GM12864 (cell line): ENCODE measurements at places on chromosomes 7 and 10.
A peak's percentile ranks its signal among the peaks of the same experiment; 100 is the strongest.

DNA sequence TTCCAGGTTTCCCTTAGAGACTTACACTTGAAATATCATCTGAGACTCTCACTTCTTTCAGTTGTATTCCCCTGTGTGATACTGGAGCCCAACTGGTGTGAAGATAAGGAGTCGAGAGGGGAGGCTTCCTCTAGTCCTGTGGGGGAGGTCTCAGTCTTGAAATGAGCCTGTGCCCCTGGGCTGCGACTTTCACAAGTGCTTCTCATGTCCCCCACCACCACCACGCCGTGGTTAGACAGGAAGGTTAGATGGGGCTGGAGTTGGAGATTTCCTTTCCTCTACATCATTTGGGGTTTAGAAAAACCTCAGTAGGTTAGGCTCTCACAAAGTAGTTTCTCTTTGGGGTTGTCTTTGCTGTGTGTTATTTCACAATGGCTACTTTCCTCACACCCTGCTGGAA, 25.6 kb upstream of the MKX start:
- no peak for DNase-seq

- no peak for DNase-seq
These were observed 223.2 kb downstream of the SH2D4B start for GRCh38 chr10:80760914-80761371.

- no peak for DNase-seq
These were observed 276.9 kb upstream of the IGFBP3 start for GRCh38 chr7:46197785-46198540.

- DNase-seq = no peak
These were observed 31.7 kb downstream of the MAGI2 start for GRCh38 chr7:79421751-79422150.

DNA sequence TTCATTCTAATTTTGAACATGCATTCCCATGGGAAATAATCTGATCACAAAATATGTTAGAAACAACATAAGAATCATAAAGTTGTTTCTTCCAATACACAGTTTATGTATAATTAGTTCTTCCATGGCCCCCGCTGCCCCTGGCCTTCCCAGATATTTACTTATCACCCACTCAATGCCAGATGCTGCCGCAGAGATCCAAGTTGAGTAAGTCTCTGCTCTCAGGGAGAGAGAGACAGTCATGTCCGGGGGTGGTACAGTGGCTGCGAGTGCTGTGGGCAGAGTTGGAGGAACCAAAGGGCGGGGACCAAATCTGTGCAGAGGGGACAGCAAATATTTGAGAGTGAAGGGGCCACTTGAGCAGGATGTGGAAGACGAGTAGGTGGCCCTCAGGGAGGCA, 37.1 kb downstream of the COL26A1 start:
- DNase-seq = no peak

DNA sequence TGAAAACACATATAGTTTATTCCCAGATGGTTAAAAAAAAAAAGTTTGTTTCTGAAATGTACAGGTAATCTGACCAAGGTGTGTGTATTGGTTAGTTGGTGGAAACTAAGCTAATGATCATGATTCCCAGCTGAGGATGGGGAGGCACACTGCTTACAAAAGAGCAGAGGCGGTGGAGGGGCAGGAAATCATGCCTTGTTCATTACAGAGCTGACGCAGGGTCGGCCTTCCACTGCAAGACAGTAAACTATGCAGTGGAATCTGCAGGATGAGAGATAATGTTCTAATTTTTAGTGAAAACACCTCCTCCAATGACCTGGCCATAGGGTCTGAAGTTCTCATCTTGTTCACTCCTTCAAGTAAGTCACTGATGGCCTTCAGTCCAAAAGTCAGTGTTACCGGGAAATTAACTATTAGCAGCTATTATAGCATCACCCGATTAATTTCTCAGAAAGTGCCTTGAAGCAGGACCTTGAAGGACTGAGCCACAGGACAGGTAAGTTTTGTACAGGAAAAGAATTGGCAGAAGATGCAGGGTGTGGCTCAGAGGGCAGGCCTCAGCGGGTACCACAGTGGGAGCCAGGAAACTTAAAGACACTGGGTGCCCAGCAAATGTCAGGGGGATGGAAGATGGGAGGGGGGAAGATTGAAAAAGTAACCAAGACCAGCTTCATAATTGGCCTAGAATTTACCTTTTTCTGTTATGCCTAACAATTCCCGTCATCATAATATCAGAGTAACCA, 36.0 kb downstream of the MYOF start:
- no peak for DNase-seq

- DNase-seq = no peak
These were observed 1025.0 kb upstream of the CELF2 start for GRCh38 chr10:9992661-9993060.

GRCh38 chr7:17357952-17358351, 59.5 kb downstream of the AHR start:
- DNase-seq = no peak

DNA sequence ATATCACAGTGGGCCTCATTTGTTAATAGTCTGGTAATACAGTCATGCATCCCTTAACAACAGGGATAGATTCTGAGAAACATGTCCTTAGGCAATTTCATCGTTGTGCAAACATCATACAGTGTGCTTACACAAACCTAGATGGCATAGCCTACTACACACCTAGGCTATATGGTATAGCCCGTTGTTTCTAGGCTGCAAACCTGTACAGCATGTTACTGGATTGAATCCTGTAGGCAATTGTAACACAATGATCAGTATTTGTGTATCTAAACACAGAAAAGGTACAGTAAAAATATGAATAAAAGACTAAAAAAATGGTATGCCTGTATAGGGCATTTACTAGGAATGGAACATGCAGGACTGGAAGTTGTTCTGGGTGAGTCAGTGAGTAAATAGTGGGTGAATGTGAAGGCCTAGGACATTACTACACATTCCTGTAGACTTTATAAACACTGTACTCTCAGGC, 12.0 kb upstream of the RHOBTB1 start:
- no peak for DNase-seq

GRCh38 chr7:27112955-27113949, 10.8 kb upstream of the HOXA2 start:
- DNase-seq = no peak

DNA sequence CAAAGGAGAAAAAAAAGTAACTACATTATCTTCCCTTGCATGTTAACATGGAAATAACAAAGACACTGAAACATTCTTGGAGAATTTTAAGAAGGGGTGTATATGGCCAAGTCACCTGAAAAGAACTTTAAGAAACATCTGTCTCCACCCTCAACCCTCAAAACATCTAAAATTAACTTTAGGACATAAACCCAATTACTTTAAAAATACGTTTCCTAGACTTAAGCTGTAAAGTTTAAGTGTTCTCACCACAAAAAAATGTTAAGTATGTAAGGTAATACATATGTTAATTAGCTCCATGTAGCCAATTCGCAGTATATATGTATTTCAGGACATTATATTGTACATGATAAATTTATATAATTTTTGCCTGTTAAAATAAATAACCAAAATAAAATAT, 71.1 kb upstream of the GLCCI1 start:
- no peak for DNase-seq

DNA sequence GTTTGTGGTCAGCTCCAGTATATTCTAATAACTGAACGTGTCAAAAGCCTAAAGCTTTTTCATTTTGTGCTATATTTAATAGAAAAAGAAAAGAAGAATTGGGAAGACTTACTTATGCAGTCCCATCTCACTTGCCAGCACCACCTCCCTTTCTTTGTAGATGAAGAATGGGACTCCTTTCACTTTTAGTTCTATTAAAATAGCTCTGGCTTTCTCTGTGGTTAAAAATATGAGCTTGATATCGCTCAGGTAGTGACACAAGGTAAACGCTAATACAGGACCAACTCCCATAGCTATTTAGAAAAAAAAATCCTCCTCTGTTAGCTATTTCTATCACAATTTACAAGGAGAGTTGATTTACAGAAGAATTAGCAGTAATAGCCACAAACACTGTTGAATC, 176.8 kb downstream of the PDE1C start:
- no peak for DNase-seq

GRCh38 chr7:50865450-50865849, 82.8 kb upstream of the GRB10 start:
- no peak for DNase-seq

- DNase-seq = peak; percentile 82
These were observed 136.1 kb downstream of the ICA1 start for GRCh38 chr7:8125680-8126444.

DNA sequence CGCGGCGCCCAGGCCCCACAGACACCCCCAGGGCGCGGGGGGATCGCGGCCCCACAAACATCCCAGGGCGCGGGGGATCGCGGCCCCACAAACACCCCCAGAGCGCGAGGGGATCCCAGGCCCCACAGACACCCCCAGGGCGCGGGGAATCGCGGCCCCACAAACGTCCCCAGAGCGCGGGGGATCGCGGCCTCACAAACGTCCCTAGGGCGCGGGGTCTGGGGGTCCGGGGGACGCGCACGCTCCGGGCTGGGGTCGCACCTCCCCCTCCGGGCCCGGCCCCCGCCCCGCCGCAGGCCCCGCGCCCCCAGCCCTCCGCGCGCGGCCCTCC, 382 bp downstream of the DIP2C start:
- no peak for DNase-seq

DNA sequence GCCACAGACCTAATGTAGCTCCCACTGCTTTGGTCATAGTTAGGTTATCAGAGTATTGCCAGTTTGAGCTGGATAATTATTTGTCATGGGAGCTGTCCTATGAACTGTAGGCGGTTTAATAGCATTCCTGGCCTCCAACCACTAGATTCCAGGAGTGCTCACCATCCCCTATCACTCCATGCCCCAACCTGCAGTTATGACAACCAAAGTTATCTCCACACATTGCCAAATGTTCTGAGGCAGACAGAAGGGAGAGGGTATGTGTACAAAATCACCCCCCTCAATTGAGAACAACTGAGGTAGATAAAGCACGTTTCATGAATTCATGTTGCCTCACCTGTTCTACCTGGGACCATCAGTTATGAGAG, 119.0 kb upstream of the CACUL1 start:
- DNase-seq = no peak

DNA sequence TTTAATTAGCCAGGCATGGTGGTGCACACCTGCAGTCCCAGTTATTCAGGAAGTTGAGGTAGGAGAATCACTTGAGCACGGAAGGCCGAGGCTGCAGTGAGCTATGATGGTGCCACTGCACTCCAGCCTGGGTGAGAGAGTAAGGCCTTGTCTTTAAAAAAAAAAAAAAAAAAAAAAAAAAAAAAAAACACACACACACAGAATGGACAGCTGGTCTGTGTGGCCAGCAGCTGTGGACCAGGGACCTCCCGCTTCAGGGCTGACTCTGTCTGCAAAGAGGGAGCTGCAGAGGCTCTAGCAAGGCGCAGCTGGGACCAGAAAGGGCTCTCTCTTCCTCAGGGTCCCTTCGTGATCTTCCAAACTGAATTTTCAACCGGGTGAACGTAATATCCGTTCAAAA, 53.6 kb upstream of the DNAAF5 start:
- DNase-seq = no peak

GRCh38 chr7:134669388-134669787, 22.7 kb downstream of the BPGM start:
- DNase-seq = no peak

- no peak for DNase-seq
These were observed 95.7 kb downstream of the CABCOCO1 start for GRCh38 chr10:61758433-61758832.

DNA sequence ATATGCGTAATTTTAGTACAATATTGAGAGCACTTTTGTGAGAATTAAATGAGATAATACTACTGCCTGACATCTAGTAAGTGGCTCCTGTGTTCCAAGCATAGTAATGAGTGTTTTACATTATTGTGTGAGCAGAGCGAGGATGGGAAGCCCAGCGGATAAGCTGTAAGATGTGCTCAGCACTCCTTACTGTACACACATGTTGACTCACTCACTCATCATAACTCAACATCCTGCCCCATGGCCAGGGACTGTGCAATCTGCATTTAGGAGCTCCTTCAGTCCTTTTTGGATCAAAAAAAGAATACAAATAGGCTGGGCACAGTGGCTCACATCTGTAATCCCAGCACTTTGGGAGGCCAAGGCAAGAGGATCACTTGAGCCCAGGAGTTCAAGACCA, 72.9 kb upstream of the NEBL start:
- DNase-seq = no peak

DNA sequence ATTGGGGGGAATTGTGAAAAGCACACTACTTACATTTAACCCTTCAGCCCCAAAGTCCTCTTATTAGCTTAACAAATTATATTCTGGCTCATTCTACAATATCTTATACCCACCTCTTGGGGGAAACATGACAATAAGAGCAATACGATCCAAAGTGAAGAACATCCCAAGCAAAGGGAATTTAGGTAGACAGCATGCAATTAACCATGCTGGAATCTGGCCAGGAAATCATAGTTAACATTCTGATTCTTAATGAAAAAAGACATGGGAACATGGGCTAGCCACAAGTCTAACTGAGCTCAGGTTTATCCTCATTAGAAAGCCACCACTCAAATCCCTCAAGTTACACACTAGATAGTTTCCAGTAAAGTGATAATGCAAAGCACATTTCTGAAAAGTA, 241.9 kb upstream of the SLC26A5 start:
- no peak for DNase-seq

GRCh38 chr7:117203205-117203604, 119.7 kb downstream of the WNT2 start:
- DNase-seq = no peak

DNA sequence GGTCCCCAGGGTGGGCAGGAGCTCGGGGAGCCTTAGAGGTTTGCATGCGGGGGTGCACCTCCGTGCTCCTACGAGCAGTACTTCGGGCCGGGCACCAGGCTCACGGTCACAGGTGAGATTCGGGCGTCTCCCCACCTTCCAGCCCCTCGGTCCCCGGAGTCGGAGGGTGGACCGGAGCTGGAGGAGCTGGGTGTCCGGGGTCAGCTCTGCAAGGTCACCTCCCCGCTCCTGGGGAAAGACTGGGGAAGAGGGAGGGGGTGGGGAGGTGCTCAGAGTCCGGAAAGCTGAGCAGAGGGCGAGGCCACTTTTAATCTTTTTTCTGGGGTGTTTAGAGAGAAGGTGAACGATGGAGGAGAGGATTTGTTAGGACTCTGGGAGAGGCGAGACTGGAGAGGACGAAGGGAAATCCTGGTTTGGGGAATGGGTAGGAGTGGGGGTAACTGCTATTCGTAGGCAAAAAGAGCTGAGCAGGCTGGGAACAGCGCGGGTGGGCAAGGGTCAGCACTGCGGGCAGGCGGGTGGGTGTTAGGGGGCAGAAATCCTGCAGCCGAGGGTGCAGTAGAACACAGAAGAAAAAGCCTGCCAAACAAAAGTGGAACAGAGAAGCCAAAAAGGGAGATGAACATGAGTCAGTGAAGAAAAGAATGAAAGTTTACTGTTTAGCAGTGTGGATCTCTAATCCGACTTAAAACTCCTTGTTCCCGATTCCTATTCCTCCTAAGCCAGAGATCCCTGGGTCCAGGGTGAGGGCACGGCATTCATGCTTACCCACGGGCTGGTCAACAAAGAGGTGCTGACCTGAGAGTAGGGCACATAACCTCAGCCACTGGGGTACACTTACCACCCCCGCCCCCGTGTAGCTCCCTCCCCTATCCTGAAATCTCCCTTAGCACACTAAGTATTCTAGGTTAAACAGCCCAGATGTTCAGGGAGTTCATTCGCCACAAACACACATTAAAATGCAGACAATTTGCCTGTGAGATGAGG, 26.9 kb downstream of the PRSS2 start:
- DNase-seq = no peak
